ENCODE measurements at places on chromosomes 3 and 15.

DNA sequence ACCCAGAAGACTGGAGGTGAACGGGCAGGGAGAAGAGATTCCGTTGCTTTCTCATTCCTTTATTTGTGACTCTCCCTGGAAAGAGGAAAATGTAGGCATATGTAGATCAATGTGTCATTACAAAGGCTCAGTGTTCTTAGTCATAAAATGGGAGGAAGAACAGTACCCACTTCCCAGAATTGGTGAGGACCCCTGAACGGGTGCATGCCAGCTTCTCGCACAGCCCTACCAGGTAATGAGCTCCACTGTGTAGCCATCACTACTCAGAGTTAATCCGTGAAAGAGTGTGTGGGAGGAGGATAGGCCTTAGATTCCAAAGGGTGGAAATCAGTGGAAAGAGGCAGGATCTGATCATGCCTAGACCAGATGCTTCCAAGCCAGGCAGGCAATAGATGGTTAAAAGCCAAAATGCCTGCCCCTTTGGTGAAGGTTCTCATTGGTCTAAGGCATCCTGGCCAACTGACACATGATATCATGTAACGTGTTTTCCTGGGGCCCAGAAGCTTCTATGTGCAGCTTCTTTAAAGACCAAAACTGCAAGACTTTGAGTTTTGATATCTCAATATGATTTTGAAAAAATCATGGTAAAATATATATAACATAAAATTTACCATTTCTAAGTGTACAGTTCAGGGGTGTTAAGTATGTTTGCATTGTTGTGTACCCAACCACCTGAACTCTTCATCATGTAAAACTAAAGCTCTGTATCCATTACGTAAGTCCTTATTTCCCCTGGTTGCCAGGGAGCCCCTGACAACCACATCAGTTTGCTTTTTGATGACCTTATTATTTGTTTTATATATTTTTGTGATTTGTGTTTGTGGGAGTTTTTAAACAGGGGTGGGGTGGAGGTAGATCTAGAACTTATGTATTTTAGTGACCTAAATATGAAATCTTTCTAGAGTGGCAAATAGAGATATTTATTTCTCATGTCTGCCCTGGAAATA, 402.2 kb upstream of the CFAP20DC start:
- DNase-seq = no peak

DNA sequence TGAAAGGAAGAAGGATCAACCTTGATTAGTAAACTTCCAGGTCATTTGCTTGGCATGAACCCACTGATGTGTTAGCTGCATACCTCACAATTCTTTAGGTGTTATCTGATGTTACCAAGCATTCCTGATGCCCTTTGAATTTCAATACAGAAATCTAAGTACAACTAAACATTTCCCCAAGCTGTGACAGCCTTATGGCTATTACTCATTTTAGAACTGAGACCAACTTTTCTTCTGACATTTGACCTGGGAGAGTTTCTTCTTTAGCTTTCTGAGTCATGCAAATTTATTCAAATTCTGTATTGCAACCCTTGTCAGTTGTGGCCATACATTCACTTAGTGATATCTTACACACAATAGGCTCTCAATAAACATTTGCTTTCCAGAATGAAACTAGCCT, 124.3 kb downstream of the TIGIT start:
- DNase-seq = peak; percentile 72

DNA sequence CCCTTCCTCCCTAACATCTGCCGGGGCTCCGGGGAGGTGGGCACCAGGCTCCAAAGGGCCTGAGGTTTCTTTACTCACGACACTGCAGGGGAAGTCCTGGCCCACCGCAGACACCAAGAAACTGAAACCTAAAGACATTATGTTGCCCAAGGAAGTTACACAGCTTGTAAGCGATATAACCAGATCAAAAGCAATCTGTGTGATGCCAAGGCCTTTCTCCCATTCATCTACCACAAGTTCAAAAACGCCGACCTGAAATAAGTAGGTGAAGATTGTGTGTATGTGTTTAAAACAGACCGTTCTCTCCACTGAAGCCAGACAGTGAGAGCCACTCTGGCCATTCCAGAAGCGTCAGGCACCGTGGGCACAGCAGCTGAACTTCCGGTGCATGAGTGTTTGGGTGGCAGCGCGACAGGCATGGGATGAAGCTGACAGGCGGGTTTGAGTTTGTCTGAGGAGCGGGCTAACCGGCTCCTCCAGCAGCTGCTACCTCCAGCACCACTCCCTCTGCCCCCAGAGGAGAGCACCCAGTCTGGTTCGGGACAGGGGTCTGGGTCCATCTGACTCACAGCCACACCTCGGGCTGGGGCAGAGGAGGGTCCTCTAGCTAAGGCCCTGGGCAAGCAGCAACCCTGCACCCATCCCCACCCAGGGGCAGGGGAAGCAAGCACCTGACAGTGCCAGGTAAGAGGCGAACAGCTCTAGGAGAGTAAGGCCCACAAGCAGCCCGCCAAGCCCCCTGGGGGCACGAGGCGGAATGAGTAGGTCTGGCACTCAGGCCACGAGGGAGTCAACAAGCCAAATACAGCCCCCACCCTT, 1.3 kb downstream of the TNK2 start:
- DNase-seq = no peak

GRCh38 chr3:24435584-24435983, 59.1 kb downstream of the THRB start:
- DNase-seq = peak; percentile 69

GRCh38 chr15:26070095-26070532, 207.0 kb upstream of the ATP10A start:
- no peak for DNase-seq

DNA sequence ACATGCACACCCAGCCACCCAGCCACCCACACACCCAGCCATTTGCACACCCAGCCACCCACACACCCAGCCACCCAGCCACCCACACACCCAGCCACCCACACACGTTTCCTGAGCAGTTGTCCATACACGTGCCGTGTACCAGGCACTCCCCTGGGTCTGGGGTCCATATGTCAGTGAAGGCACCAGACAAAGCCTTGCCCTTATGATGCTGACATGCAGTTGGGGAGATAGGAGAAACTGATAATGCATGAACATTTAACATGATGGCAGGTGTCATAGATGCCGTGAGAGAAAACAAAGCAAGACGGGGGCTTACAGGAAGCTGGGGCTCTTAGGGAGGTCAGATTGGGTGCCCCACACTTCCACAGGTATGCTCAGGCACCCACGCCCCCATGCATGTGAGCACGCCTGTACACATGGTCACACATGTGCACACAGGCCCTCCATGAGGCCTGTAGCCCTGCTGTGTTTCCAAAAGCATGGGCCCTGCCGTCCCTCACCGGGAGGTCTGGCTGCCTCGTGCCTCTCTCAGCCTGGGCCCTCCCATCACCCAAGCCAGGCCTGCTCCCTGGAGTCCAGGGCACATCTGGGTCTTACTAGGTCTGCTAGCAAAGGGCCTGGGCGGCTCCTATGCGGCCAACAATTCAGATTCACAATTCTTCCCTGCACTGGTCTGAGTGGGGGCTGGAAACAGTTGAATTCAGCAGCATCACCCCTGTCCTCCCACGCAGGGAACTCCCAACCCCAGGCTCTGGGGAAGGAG, 3.6 kb upstream of the DNAJB8 start:
- DNase-seq = no peak

DNA sequence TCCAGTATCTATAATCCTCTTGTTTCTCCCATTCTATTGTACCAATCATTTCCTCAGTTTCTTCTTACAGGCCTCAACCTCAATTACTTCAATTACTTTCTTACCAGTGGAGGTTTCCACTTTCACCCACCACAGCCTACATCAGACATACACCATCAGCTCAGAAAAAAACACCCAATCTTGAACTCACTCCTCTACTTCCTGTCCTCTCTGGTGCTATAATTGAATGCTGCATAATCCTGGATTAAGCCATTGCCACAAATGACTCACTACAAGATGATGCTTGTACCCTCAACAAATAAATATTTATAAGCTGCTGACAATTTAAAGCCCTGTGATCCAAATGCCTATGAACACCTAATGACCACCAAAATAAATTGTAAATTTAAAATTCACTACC, 18.5 kb downstream of the RYK start:
- peak; percentile 81 for DNase-seq

DNA sequence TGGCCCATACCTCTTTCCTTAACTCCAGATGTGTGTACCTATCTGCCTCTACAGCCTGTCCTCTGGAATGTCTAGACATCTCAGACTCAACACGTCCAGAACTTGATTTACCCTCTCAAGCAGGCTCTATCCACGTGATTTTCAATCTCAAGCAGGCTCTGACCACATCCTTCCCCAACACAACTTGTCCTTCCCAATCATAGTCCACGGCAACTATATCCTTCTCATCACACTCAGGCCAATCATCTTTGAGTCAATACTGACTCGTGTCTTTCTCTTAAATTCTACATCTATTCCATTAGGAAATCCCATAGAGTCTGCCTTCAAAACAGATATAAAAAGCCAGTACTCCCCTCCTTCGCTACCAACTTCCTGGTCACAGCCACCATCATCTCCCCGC, 70.4 kb downstream of the FOXP1 start:
- no peak for DNase-seq

DNA sequence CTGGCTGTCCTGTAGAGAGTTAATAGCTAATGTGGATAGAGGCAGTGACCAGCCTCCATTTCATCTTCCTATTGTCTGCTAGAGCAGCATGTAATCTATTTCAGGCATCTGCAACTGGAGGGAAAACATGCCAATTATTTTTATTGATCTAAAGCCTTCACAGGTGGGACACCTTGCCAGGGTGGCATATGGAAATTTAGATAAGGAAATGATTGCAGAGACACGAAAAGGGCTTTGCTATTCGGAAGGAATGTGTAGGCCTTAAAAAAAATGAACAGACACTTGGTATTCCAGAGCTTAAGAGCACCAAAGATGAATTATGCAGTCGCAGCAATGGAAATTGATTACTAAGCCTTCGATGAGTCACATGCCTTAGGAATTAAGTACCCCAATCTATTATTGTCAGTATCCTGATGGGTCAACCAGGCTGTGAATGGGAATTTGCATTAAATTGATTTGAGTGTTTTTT, 454.7 kb downstream of the SQOR start:
- DNase-seq = no peak

DNA sequence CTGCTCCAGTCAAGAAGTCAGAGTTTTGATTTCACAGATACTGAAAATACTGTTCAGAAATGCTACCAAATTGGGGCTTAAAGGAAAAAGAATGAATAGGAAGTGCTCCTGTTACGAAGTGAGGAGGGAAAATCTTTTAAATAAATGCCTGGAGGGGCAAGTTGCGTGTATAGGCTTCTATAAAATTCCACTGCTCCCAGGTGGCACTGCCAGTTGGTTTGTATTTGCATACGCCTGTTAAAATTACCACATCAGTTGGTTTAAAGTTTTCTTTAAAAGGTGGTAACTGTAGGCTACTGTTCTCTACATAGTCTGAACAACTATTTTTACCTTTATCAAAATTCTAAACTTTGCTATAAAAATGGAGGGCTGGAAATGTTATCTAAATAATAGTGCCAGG, 123.5 kb downstream of the DLG1 start:
- no peak for DNase-seq

DNA sequence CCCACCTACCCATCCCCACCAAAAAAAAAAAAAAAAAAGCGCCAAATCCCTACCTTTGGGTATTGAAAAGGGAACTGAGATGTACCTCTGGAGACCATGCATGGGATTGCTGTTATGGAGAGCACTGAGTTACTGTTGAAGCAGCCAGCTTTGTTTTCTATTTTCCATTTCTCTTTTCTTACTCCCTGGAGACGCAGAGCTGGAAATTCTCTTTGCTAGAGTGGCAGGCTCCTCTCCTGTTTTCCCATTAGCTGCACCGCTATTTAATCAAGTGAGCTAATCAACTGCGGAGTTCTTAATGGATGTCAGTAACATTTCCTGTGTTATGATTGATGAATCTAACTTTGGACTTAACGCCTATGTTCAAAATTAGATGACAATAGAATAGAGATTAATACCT, 136.1 kb upstream of the LMCD1 start:
- DNase-seq = no peak

DNA sequence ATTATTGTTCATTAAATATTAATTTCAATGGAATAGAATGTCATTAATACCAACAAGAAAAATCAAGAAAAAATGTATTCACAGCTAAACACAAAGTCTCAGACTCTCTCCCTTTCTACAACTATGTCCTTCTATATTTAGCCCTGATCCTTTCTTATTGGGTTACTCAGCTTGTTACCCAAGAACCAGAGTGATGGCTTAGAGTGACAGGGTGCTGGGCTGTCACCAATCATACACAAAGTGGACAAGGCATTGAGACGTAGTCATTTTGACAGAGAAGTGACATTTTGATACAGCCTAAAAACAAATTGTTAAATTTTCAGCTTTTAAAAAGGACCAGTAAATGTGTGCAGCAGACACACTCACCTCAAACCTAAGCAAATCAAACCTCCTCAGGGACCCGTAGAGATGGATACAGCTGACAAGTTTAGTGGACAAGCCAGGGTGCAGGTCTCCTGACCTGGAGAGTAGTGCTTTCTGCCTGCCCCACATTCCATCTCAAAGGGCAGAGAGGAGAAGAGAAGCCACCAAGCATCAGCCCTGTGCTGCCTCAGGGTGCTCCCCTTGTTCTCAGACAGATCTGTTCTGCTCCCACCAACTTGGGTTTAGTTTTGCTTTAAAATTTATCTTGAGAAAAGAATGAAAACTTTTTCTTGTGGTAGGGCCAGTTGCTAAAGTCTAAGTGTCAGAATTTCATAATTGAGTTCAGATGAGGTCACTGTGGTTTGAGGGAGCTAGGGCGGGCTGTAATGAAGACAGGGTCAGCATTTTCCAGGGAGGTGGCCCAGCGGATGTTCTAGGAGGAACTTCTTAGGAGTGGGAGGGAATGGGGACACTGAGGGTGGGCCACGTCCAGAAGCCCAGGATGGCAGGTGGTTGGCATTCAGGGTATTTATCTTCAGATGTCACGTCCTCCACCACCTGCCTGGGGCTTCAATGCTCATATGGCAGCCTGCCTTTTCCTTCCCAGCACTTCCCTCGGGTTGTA, 136.5 kb upstream of the TBL1XR1 start:
- DNase-seq = no peak

DNA sequence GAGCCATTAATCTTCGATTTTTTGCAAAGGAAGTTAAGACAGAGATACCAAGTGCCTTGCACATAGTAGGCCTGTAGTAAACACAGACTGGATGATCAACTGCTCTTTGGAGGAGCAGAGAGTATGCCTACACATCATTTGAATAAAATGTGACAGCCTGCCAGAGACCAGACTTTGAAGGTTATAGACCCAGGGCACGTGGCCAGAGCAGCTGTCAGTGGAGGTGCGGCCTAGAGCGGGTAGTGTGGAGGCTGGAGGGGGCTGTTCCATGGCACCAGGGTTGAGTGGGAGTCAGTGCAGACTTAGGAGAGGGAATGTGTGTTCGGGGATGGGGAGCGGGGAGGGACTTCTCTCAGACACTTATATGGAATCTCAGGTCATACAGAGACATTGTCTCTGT, 80.8 kb downstream of the SMAD3 start:
- peak; percentile 93 for DNase-seq

Data from fibroblast of mammary gland (primary cell).